ENCODE measurements at places on chromosomes 1 and 21.

- DNase-seq = no peak
These were observed 61.0 kb downstream of the TOR3A start for GRCh38 chr1:179142889-179143299.

GRCh38 chr1:201636510-201636971 lies 97.6 kb downstream of the NAV1 start:
- no peak for DNase-seq

- DNase-seq = no peak
These were observed 87.4 kb upstream of the C1orf21 start for GRCh38 chr1:184299406-184299790.

- no peak for DNase-seq
These were observed 34.6 kb downstream of the MAPKAPK2 start for GRCh38 chr1:206719169-206719839.

DNA sequence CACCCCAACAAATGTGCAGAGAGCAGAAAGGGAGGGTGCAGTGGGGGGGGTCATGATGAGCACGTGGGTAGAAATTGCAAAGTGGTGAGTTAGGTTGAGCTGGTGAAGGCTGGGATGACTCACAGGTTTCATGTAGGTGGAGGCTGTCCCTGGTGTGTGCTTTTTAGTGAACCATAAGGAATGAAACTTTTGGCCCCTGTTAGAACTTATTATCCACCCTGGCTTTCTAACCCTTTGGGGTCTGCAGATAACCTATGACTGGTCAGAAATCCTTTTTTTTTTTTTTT lies 46.9 kb downstream of the DOP1B start:
- no peak for DNase-seq

DNA sequence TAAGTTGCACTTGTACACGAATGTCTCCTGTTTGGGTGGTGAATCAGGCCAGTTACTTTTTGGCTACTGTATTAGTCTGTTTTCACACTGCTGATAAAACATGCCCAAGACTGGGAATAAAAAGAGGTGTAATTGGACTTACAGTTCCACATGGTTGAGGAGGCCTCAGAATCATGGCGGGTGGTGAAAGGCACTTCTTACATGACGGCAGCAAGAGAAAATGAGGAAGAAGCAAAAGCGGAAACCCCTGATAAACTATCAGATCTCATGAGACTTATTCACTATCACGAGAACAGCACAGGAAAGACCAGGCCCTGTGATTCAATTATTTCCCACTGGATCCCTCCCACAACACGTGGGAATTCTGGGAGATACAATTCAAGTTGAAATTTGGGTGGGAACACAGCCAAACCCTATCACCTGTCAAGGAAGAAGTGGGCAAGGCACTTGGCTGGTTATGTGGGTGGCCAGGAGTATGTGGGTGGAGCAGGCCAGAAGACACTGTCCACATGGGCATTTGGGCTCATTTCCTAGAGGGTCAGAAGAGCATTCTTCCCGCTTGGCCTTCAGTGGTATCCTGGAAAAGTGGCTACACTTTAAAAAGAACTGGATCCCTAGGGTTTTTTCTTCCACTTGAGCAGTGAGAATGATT lies 228.8 kb downstream of the HHAT start:
- DNase-seq = no peak

- no peak for DNase-seq
These were observed 25.8 kb downstream of the PRDM2 start for GRCh38 chr1:13725714-13726175.

DNA sequence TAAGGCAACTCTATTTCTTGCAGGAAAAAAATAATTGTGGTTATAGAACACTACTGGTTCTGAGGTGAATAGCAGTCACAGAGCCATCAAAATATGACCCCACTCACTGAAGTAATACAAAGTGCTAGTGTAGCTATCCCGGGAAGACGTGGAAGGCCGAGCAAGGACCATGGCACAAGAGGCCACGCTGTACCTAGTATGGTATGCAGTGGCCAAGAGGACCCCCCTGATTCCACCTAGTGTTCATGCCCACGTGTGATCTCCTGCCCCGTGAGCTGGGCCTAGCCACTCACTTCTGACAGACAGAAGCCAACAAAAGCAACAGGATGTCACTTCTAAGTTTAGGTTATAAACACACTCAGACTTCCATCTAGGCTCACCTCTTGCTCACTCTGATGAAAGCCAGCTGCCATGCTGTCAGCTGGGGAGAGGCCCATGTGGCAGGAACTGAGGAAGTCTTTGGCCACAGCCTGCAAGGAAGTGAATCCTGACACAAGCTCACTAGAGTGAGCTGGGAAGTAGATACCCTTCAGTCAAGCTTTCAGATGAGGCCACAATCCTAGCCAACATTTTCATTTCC lies 21.7 kb upstream of the LSS start:
- DNase-seq = no peak

DNA sequence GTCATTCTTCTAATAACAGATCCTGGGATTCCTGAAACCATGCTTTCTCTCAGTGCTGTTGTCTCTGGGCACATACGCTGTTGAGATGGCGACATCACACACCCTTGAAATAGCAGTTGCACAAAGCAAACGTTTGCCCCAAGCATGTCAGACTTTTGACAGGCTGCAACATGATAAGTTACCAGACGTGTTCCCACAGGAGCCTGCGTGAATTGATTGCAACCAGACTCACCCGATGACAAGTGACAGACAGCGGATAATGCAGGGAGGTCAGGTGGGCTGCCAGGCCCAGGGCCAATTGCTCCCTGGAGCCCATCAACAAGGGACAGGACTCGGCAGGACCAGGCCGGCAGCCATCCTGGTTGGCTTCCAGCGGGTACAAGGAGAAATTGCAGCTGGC lies 310.9 kb downstream of the SIPA1L2 start:
- no peak for DNase-seq

- no peak for DNase-seq
These were observed 17.0 kb downstream of the KLHDC8A start for GRCh38 chr1:205339717-205340116.

DNA sequence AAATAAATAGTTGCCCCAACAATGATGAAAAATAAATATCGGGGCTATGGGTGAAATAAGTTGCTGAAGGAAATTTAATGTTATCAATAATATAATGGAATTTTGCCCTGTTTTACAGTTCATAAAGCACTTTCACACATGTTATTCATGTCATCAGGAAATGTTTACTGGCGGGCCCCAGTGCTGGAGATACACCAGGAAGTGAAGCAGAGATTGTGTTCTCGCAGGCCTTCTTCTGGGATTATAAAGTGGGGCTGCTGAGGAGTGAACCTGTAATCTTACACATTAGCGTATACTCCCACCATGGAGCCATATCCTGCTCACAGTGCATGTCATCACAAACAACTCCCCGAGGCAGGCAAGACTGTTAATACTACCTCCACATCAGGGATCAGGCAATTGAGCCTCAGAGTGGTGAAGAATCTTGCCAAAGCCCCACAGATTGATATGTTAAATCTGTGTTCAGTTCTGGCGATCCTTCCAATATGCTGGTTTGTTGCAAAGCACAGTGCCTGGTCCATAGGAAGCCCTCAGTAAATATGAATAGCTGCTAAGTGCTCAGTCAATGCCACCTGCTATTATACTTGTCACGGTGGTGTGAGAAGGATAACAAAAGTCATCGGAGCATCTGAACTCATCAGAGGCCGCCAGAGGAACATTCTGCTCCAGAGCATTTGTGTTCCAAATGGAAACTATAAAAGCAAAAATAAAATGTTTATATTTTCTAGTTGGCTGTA lies 104.4 kb upstream of the UBE2U start:
- no peak for DNase-seq
